ENCODE measurements at places on chromosomes 7 and 10.

DNA sequence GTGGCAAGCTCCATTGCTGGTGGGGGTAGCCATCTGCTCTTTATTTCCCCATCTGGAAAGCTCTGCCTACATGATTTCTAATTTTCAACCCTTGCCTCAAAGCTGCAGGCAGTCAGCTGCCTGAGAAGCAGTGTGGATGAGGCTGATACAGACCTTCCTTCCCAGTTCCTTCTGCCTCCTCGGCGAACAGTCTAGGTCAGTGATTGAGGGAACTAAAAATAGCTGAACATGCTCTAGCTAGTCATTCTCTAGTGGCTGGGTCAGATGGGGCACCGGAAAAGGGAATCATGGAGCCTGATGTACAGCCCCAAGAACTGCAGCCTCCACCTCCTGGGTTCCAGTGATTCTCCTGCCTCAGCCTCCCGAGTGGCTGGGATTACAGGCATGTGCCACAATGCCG is 48.7 kb downstream of the NAMPT start:
- no peak for DNase-seq

DNA sequence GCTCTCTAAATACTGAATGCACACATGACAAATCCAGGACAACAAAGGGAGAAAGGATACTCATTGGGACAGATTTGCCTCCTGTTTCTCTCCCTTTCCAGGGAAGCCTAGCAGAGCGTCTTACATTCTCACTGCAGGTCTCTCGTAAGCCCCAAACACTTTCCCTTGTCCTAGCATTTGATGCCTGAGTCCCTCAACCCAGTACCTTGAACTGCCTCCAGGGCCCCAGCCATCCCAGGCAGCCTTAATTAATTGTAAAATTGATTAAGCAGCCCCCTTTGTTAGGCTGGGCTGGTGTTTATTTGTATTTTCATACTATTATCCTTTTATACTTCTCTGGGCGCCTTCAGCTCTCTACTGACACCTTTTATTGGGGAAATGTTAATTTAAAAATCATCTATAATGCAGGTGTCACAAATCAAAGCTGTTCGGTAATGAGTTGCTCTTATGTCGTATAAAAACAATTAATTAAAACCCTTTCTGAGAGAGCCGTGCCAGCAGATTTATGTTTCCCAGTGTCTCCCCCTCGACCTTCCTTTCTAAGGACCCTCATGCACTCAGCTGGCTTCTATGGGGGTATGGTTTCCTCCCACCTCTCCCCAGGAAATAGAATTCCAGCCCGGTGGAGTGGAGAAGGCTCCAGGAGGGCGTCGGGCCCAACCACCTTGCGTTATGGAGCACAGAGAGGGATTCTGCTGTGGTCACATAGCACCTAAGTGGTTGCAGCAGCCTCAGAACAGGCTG is 243.8 kb downstream of the RPS24 start:
- DNase-seq: no peak

GRCh38 chr10:33336582-33337325 is 2.3 kb upstream of the NRP1 start:
- no peak for DNase-seq

DNA sequence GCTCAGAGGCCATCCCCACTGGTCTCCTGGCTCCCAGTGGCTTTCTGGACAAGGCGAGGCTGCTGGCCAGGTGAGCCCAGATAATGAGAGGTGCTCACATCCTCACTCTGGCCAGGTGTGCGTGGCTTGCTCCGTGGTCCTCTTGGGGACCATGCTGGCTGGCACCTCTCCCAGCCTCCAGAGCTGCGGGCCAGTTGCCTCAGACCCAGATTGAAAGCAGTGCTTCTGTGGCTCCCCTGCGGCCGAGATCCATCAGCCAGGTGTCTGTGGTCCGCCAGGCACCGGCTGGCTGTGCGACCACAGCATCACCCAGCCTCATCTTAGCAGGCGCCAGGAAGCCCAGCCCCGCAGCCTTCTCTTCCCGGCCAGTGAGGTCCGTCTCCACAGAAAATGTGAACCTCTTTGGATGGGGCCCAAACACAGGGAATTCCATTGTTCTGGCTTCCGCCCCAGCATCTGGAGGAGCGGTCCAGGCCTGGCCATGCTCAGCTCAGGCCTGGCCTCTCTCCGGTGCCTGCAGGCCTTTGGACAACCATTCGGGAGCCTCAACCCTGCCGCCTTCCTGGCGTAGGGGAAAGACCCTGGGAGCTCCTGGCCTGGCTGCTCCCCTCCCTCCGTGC is 5.2 kb upstream of the TTYH3 start:
- peak; percentile 79 for DNase-seq

DNA sequence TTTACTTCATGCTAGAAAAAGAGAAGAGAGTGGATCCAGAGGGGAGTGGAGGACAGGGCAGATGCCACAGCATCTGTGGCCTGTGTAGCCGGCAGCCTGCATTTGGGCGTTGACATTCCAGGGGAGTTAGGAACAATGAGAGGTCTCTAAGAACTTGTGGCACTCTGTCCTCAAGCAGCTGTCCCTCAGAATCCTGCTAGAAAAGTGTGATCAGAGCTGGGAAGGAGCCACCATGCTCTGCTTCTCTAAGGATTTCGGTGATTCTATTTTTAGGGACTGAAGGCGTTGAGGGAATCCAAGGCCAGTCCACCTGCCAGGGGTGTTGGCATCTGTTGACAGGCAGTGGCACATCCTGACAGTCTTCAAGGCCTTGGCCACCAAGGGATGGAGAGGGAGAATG is 7.6 kb downstream of the LRIT2 start:
- no peak for DNase-seq

- DNase-seq: no peak
These were observed 59.7 kb upstream of the CCDC6 start for GRCh38 chr10:59965899-59966650.

- no peak for DNase-seq
These were observed 1.5 kb downstream of the UNC5B start for GRCh38 chr10:71213761-71214440.

DNA sequence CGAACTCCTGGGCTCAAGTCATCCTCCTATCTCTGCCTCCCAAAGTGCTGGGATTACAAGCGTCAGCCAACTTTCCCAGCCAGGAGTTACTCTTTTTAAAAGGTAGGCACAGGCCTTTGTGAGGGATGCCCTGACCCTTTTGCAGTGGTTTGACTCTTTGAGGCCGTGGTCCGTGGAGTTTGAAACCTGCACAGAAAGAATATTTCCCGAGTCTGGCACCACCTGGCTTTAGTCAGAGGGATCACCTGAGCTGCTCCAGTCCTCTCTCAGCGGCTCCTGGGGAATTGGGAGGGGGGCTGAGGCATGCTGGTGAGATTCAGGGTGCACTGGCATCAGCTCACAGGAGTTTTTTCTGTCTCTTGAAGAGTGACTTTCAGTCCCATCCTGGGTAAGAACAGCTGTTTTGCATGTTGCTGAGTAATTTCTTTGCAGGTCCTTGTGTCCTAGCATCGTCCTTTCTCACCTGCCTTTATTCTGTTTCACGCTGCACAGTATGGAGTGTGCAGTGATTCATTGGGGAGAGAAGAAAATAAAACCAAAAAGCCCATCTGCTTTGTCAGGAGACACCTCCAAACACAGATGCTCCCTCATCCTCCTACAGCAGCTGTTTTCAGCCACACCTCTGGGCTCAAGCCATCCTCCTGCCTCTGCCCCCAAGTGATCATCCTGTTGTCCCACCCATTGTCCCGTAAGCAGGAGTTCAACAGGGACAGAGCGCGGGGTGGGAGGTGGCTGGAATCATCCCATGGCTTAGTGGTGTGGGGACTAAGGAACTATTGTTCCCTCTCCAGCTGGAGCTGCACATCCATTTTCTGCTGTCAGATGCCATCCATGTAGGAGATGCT is 284.7 kb downstream of the CAMK1D start:
- no peak for DNase-seq

GRCh38 chr10:8489823-8490222 is 435.3 kb downstream of the GATA3 start:
- DNase-seq: no peak

DNA sequence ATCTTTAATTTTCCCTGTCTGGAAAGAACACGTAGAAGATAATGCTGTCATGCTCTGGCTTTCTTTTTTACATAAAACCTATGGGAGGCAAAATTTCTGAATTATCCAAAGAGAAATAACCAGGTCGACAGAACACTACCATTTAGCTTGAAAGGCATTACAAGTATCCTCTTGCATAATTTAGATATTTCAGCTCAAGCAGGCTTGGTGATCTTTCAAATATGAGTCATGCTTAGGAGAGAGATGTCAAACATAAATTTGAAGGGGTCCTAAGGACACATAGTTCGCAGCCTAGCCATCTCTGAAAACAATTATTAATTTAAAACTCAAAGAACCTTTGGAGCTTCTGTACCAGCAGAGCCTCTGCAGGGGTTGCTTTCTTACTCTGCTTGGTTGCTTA is 100.9 kb downstream of the FAS start:
- no peak for DNase-seq

GRCh38 chr7:48088559-48089045 is 463 bp upstream of the UPP1 start:
- no peak for DNase-seq

GRCh38 chr10:5089865-5090264 is 4.3 kb upstream of the AKR1C3 start:
- no peak for DNase-seq

DNA sequence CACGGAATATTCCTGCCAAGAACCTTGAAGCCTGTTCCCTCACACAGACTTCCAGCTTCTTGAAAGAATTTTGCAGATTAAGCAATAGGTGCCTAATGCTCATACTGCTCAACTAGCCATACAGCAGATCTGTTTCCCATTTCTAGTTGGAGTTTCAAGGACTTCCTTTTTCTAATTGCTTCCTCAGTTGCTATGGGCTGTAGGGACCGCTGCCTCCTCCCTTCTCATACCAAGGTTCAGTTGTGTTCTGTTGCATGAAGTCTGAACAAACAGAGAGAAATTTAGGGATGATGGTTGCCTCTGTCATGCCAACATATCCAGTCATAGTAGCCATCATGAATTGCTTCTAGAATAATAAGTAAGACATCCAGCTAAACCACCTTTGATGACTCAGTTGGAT is 6.8 kb downstream of the ITGA8 start:
- no peak for DNase-seq

- DNase-seq: peak; percentile 76
These were observed 612.1 kb upstream of the MGMT start for GRCh38 chr10:128854963-128855362.

- DNase-seq: no peak
These were observed 223.7 kb upstream of the PCDH15 start for GRCh38 chr10:55024713-55025112.

DNA sequence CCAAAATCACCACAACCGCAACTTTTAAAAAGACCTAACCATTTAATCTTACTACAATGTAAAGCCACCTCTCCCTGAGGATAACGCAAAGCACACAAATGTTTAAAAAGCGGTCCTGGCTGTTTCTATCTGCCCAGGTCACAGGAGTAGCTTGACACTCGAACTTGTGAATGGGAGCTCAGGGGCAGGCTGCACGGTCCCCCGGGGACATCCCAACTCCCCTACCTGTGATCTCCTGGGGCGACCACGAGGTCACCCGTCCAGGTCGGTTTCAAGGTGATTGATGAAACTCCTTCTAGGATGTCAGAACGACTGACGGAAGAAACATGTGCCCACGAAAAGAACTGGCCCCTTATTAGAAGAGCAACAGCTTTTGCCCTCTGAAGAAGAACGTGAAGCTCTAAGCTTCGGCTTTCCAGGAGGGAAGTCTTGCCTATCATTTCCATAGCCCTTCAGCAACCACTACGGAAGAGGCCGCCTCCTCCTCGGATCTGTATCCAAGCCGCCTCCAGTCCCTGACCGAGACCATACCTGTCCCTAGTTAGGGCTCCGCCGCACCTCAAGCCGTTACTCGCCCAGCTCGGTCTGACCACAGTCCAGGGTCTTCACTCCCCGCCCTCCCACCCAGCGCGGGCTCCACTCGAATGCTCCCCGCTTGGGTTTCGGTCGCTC is 459 bp downstream of the CYCS start:
- no peak for DNase-seq

DNA sequence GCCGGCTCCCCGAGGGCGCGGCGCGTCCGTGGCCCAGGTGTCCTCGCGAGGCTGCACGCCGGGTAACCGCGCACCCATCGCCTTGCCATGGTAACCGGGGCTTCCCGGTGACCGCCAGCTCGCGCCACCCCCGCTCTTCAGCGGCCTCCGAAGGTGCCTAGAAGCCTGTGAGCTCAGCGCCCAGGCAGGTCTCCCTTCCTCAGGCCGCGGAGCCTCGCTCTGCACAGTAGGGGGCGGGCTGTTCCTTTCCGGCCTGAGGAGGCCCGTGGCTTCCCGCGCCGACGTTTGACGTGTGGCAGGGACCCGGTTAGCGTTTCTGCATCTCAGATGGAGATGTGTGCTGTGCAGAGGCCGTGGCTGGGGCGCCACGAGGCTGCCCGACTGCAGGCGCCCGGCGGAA is 117.1 kb downstream of the DYNC2I1 start:
- DNase-seq: no peak

- DNase-seq: no peak
These were observed 19.6 kb downstream of the AKR1C1 start for GRCh38 chr10:4982764-4983226.

GRCh38 chr7:117247809-117248208 is 75.0 kb downstream of the WNT2 start:
- no peak for DNase-seq

GRCh38 chr7:156456032-156456431 is 184.5 kb upstream of the RNF32 start:
- no peak for DNase-seq

- no peak for DNase-seq
These were observed 15.3 kb downstream of the GPER1 start for GRCh38 chr7:1103009-1103788.

- no peak for DNase-seq
These were observed 105.0 kb upstream of the WDR11 start for GRCh38 chr10:120746001-120746777.

DNA sequence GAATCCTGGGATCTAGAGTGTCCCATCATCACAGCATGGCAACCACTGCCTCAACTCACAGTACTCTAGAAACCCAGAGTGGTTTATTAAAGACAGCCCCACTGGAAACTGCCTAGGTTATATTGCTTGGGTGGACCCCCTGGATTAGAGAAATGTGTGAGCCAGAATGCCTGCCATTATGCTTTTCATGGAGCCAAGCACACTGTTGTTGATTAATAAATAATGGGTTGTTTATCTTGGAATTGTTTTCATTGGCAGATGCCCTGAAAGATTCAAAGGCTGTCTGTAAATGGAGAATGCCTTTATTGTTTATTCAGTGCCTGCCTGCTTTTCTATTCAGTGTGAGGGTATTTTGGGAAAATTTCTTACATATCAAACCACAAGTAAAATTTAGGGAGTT is 52.1 kb downstream of the GNAI1 start:
- DNase-seq: no peak

- no peak for DNase-seq
These were observed 319.3 kb upstream of the GHITM start for GRCh38 chr10:83820033-83820432.

GRCh38 chr10:1419796-1420610 is 317.3 kb downstream of the ADARB2 start:
- no peak for DNase-seq

DNA sequence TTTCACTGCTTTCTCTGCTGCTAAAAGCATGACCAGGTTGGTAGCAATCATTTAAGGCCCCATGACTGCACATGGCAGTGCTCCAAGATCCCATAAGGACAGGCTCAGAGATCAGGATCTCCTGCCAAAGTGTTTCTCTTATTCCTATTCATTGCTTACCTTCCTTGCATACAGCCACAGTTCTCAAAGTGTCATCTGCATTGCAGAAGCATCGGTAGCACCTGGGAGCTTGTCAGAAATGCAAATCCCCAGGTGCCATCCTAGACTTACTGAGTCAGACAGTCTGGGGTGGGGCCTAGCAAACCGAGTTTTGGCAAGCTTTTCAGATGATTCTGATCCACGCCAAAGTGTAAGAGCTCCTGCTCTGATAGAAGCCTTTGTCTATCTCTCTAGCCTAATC is 489.0 kb upstream of the AUTS2 start:
- DNase-seq: no peak
